ENCODE measurements at places on chromosomes 5 and 9.

GRCh38 chr9:96453625-96454024, 3.7 kb downstream of the HABP4 start:
- DNase-seq, result peak; percentile 57

DNA sequence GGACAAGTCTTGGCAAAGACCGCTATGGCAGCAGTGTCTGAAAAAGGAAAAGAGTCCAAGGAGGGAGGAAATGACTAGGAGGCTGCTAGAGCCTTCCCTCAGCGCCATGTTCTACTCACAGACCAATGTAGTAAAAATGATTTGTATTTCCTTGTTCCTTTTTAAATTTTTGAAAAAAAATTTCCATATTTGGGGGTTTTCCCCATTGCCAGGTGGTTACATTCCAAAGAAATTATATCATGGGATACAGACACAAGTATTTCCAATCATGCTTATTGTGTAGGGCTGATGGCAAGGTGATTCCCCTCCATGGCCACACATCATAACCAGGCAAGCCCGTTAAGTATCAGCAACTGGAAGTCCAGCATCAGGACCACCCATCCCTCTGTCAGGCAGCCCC, 138.2 kb downstream of the PIP5K1B start:
- DNase-seq, result no peak

DNA sequence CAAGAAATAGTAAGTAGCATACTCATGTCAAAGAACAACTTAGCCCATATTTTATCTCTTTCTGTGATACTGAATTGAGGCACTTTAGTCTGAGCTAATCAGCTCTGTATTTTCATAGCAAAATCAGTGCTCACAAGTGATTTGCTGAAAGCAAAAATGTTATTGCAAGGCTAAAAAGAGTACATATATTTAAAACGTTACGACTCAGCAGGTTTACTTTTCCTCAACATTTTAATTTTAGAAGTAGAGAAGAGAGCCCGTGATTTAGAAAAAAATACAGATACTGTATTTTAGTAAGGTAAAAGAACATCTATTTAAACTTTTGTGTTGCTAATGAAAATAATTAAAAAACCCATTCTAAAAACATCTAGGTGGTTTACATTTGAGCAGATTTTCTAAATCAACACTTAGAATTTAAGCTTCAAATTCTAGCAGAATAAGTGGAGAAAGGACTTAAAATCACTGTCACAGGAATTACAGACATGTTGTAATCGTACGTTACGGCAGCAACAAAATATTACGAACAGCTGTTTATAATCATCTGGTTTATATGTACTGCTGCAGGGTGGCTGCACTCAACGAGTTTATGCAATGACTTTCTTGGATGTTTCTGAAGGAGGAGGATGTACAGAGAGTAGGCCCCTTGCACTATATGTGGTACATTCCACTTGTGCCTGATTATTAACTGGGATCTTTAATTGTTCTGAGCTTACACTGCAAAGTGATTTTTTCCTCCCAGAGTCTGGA, 20.1 kb downstream of the SREK1 start:
- DNase-seq, result no peak

DNA sequence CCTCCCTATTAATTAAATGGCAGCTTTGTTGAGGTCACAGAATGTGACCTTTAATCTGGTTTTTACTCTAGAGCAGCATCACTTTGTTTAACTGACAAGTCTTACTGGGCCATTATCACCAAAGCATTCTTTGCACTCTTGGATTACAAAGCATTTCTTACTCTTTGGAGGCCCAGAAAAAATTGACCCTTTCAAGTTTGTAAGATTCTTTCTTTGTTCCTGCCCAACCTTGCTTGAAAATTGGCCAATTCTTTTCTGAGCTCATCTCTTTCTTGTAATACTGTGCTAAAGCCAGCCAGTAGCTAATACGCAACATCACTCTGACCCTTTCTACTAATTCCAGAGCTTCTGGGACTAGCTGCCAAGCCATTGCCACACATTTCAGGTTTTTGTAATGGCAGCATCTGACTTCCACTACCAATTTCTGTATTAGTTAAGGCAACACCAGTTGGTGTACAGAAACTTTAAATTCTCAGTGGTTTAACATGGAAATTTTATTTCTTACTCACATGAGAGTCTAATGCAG, 131.6 kb downstream of the PRDM6 start:
- DNase-seq, result peak; percentile 12

DNA sequence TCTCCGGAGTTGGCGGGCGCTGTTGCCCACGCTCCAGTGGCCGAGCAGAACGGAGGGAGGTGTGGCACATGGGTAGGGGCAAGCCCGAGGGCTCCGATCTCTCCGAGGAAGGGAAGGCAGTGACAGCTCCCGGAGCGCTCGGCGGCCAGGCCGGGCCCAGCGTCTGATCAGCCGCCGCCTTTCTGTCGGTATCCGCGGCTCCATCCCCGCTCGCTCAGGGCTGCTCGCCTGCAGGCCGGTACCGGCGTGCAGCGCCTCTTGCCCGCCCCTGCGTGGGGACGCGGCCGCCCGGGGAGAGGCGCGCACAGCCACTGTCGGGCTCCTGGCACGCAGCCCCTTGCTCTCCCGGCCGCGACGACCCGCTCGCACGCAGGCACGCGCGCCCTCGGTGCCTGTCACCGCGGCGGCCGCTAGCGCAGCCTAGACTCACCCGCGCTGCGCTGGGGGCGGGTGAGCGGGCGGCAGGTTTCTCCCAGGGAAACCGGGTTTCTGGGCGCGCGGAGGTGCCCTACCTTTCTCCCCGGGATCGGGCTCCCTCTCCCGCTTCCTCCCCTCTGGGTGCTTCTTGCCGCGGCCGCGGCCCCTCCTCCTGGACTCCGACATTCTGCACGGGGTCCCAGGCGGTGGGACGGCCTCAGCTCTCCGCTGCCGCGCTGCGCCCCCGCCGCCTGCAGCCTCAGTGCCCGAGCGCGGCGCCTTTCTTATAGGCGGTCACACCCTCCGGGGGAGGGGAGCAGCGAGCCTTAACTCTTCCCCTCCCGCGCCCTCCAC, 108.4 kb downstream of the PSD2 start:
- no peak for DNase-seq

- no peak for DNase-seq
Observed at GRCh38 chr5:161258438-161258837, 288.1 kb downstream of the GABRB2 start.

- no peak for DNase-seq
Observed at GRCh38 chr9:27749838-27750237, 176.6 kb upstream of the C9orf72 start.

DNA sequence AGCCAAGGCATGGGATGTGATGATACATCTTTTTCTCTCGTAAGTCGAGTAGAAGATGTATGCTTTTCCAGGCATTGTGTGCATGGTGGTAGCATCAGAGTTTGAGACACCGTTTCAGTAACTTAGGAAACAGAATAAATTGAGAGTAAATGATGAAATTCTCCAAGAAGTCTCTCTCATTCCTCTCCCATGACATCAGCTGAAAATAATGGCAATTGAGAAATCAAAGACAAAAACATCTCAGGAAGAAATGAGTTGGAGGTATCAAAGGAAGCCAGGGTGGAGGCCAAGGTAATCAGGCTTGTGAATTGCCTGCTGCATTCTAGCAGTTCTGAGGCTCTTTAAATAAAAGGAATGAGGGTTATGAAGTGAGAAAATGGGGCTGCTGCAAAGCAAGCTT, 53.9 kb downstream of the SGCD start:
- DNase-seq, result no peak

GRCh38 chr5:39225405-39226099, 6.2 kb upstream of the FYB1 start:
- no peak for DNase-seq

DNA sequence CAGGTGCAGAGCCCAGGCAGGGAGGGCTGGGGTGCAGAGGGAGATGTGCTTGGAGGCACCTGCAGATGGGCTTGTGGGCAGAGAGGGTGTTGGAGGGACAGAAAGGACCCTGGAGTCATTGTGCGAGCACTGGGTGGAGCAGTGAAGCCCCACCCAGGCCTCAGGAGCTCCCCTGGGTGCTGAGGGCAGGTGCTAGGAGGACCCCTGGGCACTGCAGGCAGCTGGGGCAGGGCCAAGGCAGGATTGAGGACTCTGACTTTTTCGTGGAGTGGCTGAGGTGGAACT, 10.3 kb upstream of the SLC6A18 start:
- no peak for DNase-seq
